IgD-negative memory B cell (primary cell): ENCODE measurements at places on chromosomes 16 and 17. TPM values are rescaled to one million over a fixed set of nuclear protein-coding genes. Genes with fewer than 3 reads are reported as not detected.

PRAC1 gene
- polyA plus RNA-seq = not detected

HES7 gene
- not detected for polyA plus RNA-seq

SMPD3 gene
- polyA plus RNA-seq = 9.7 TPM

NXN gene
- polyA plus RNA-seq = 0.18 TPM

SPATA20 gene
- polyA plus RNA-seq = 12.8 TPM

TRAPPC1 gene
- 220 TPM for polyA plus RNA-seq

KRTAP9-2 gene
- not detected for polyA plus RNA-seq

CALB2 gene
- polyA plus RNA-seq = not detected

CCL1 gene
- polyA plus RNA-seq = not detected
